Stimulated activated CD4-positive, alpha-beta T cell treated with anti-CD3 and anti-CD28 coated beads, TNF-alpha, amount 100 ng/mL, for 48 hours (primary cell): ENCODE measurements at places on chromosomes 16 and 17.

- no peak for DNase-seq
Measured at GRCh38 chr17:36880268-36880905, 56.9 kb upstream of the LHX1 start.

GRCh38 chr16:58510776-58511628, 4.3 kb upstream of the SETD6 start:
- DNase-seq: no peak

DNA sequence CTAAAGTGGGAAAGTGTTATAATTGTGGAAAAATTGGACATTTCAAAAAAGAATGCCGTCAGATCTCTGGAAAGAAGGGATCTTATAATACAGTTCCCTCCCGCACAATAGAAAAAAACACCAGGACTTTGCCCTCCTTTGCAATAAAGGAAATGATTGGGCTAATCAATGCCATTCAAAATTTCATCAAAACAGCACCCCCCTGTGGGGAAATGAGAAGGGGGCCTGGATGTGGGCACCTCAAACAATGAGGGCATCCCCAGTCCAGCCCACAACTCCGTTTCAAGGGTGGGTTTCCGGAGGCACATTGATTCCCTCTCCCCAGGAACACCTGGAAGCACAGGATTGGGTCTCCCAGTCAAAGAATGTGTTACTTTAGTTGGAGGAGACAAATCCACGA, 26.1 kb downstream of the CD300LG start:
- no peak for DNase-seq

GRCh38 chr16:29790949-29791844, 646 bp downstream of the KIF22 start:
- no peak for DNase-seq

DNA sequence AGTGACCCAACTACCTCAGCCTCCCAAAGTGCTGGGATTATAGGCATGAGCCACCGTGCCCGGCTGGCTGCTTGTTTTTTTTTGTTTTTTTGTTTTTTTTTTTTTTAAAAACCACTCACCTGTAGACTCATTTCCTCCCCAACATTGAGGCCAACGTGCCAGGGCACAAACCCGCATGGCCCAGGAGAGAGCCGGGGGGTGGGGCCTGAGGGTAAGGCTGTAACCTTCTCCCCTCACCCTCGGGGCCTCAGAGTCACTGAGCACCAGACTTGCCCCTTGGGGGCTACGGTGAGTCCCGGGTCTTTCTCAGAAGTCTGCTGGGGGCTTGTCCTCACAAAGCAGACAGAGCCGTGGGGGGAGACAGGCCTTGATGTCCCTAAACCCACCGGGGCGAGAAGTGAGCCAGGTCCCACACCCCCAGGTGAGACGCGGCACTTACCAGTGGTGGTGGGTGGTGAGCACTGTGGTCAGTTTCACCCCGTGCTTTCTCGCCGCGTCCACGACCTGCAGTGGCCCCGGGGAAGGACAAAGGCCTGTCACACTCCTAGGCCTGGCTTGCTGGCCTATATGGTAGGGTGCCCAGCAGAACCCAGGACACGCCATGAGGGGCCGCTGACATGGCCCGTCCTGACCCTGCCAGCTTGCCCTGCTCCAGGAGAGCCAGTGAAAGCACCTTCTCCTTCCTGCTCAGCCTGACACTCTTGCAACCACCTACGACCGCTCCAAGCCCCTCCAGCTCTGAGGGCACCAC, 4.6 kb downstream of the HAGH start:
- no peak for DNase-seq
